Astrocyte of the spinal cord (primary cell): ENCODE measurements at places on chromosomes 5 and 9.

GRCh38 chr5:138870611-138871010 lies 4.5 kb downstream of the LRRTM2 start:
- DNase-seq = peak; percentile 25

DNA sequence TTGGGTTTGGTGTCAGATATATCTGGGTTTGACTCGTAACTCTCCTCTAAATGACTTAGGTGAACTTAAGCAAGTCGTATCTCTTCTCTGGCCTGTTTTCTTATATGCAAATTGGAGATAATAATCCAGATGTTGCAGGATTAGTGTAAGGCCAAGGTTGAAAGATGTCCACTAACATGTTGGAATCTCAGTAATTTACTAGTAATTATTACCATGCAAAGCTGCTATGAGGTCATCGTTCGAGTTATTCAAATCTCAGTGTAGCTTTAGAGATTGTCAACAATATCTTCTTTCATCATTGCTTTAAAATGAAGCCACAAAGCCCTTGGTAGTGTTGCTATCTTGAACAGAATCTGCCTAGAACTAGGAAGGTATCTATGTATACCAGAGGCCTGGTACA lies 437.7 kb upstream of the KLF4 start:
- no peak for DNase-seq

DNA sequence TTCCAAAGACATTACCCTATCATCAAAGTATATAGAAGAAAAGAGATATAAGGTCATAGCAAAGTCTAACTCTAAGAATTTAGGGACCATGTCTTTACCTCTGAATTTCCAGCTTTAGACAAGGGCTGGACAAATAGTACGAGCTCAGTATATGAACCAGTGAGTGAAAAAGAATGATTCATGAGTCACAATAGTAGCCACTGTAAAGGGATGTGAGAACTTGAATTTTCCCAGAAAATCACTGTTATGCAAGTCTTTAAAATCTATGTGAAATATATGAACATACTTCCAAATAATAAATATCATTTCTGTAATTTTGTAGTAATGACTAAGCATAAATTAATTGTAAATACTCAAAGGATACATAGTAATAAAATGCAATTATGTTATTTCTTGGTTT lies 305.9 kb upstream of the PRR16 start:
- no peak for DNase-seq

- no peak for DNase-seq
Measured at GRCh38 chr5:120164986-120165385, 299.1 kb upstream of the PRR16 start.

- DNase-seq = no peak
Measured at GRCh38 chr9:4936277-4936676, 48.8 kb upstream of the JAK2 start.

DNA sequence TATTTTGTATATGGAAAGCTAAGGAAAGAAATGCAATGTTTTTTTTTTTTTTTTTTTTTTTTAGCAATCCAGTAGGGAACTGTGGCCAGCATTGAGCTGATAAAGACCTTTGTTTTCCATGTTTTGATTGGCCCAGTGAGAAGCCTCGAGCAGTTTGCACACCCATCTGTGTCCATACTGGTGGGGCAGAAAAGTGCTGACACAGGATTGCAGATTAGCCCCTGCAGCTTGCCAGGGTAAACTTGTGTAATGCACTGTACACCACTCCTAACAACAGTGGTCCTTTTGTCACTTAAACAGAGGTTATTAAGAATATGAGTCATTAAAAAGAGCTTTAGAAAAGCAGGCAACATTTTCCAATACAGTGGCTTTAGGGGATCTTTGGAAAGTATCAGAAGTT lies 132.8 kb upstream of the CDKN2B start:
- peak; percentile 67 for DNase-seq

- DNase-seq = no peak
Measured at GRCh38 chr9:27625751-27626150, 52.5 kb upstream of the C9orf72 start.

DNA sequence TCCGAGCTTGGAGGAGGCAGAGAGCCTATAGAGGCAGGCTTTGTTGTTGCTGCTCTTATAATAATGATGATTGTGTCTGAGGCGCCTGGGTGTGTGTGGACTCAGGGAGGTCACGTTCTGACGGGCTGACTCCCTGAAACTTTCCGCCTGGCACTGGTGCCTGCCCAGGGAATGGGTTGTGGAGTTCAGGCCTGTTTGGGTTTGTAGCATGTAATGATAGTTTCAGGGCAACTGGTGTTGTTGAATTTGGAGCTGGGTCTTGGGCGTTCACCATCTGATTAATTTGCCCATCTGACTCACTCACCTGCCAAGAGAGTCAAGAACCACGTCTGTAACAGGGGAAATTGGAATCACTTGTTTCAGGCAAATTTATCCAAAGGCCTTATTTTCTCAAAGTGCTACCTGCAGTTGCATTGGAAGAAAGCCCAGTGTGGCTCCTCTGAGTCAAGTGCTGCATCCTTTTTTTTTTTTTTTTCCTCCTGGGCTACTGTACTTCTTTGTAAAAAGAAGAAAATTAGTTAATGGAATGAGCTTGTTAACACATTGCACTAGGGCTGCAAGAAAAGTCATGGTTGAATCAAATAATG lies 386.5 kb downstream of the GADD45G start:
- no peak for DNase-seq

- DNase-seq = no peak
Measured at GRCh38 chr5:143057580-143057999, 287.4 kb downstream of the ARHGAP26 start.

- no peak for DNase-seq
Measured at GRCh38 chr5:131413605-131414559, 150.0 kb downstream of the CDC42SE2 start.

GRCh38 chr9:72871685-72872084 lies 81.2 kb downstream of the ALDH1A1 start:
- DNase-seq = peak; percentile 37

GRCh38 chr9:127449332-127449966 lies 1.8 kb downstream of the RPL12 start:
- peak; percentile 2 for DNase-seq

DNA sequence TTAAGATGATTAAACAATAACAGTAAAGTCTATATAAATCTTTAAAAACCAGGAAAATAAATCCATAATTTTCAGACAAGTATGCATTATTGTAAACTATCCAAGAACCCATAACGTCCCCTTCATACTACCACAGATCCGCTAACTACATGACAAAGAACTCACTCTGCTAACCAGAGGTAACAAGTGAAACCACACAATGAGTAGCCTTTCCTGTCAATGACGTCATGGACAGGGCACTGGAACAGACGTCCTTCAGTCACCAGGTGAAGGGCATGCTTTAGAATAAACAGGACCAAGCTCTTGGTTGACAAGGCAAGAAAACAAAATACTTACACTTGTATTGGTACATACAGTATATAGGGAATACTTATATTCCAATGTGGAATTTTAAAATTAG lies 45.2 kb downstream of the RNF130 start:
- DNase-seq = peak; percentile 80

DNA sequence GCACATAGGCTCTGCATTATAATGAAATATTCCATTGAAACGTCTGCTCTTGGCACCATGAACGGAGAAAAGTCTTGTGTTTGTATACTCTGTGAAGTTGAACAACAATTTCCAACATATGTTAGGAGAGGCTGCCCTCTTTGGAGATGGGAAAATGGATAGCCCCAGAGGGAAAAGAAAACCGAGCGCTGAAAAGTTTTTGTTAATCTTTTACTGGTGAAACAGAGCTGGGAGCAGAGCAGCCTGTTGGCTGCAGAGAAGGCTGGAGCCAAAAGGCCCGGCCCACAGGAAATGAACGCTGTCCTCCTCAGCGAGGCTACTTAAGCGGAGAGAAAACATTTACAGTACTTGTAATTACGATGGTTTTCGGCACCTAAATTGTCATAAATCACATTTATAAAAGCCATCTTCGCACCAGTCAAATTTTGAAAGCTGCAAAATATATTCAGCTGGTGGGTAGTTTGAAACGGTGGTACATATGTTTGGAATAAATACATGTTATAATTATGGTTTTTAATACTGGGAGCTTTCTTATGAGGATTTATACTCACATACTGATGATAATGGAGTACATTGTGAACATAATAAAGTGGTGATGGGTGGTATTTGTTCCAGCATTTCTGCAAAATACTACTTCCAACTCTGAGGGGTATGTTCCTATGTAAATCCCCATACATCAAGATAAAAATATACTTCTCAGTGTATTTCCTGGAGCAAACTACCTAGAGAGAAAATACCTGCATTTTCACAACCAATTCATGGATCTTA lies 129.6 kb upstream of the CNTLN start:
- DNase-seq = peak; percentile 77

DNA sequence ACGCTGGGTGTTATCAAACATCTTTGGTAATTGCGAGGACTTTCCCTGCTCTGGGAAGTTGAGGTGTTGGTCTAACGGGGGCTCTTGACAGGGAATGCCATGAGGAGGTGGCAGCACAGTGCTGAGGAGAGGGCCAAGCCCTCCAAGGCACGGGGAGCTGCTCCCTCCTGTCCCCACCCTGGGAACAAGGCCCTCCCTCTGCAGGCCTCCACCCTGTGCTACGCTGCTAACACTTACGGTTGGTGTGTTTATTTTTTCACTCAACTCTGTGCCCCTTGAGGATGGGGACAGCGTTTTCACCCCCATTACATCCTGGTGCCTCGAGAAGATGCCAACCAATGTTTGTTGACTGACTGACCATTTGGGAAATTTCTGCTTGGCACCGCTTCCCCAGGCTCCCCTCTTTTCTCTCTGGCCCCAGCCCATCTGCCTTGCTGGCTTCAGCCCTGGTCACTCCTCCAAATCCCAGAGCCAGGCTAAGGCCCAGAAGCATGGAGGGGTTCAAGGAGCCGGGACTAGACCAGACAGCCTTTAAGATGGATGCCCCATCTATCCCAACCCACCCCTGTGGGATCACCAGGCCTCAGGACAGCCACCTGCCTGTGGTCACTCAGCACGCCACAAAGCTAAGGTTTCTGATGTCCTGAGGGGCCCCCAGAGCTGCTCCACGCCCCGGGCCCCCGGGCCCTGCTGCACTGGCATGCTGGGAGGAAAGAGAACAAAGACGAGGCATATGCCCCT lies 125.7 kb downstream of the BARX1 start:
- no peak for DNase-seq

GRCh38 chr9:134723491-134724190 lies 82.0 kb downstream of the COL5A1 start:
- no peak for DNase-seq

DNA sequence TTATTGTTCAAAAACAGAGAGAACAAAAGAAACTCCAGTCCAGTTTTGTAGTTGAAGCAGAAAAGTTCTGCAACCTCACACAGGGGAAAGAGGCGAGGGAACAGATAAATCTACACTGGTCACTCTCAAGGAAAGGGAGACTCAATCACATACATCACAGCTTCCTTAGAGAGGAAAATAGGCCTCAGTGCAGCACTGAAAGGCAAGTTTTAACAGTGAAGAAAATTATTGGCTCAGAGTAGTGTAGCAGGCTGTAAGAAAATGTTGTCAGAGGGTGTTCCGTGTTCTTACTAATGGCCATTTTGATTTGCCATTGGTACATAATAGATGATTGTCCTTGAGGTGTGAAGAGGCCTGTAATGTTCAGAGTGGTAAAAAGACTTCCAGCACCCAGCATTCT lies 530.0 kb upstream of the CDH6 start:
- DNase-seq = no peak

GRCh38 chr9:83655433-83655832 lies 32.5 kb downstream of the IDNK start:
- no peak for DNase-seq

- DNase-seq = no peak
Measured at GRCh38 chr5:114415760-114416159, 53.9 kb downstream of the KCNN2 start.

GRCh38 chr5:120254385-120254784 lies 209.7 kb upstream of the PRR16 start:
- DNase-seq = peak; percentile 11

DNA sequence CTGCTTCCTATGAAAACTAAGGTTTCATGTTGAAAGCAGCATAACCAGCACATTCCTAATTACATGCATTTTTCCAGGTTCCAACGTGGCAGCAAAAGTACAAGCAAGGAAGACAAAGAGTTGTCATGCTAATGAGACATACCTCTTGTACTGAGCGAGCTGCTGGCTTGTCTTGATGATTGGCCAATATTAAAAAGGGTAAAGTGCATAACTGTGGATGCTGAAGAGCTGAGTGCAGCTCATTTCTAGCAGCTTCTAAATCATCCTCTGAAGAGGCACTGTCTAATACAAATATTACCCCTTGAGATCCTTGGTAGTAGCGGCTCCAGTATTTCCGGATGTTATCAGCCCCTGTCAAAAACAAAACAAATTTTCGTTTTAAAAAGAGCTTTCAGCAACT lies 197.3 kb downstream of the ARL15 start:
- no peak for DNase-seq
